Right ventricle myocardium inferior (tissue), 1 donor: ENCODE measurements at places on chromosomes 7 and 10. TPM values are rescaled to one million over a fixed set of nuclear protein-coding genes. Genes with fewer than 3 reads are reported as not detected.

STRA8 gene
- not detected for total RNA-seq

TRPV5 gene
- not detected for total RNA-seq

RFC2 gene
- 12.4 TPM for total RNA-seq

PTPRE gene
- 17.4 TPM for total RNA-seq

GIMAP2 gene
- total RNA-seq, result 6.2 TPM

SLC16A12 gene
- total RNA-seq, result 1.1 TPM

TRPV6 gene
- not detected for total RNA-seq

GNGT1 gene
- not detected for total RNA-seq

TSPAN33 gene
- 14.9 TPM for total RNA-seq

AP1S1 gene
- total RNA-seq, result 12.8 TPM

HABP2 gene
- total RNA-seq, result not detected

COMTD1 gene
- 32.3 TPM for total RNA-seq

PLPP4 gene
- total RNA-seq, result not detected

GPNMB gene
- 234 TPM for total RNA-seq

HOGA1 gene
- total RNA-seq, result 15.6 TPM

ADAM22 gene
- total RNA-seq, result 1.2 TPM

SORBS1 gene
- total RNA-seq, result 666 TPM

DDX50 gene
- total RNA-seq, result 21.5 TPM

ZNF485 gene
- 1.8 TPM for total RNA-seq

ELMO1 gene
- 13.8 TPM for total RNA-seq

TMEM254 gene
- 9.7 TPM for total RNA-seq

MRLN gene
- not detected for total RNA-seq

ASAH2 gene
- 2.0 TPM for total RNA-seq

CYP26C1 gene
- total RNA-seq, result 0.05 TPM

SEC31B gene
- 8.2 TPM for total RNA-seq
